ENCODE measurements at places on chromosomes 11 and 22. TPM values are rescaled to one million over a fixed set of nuclear protein-coding genes. Genes with fewer than 3 reads are reported as not detected.
A peak's percentile ranks its signal among the peaks of the same experiment; 100 is the strongest.

GRCh38 chr22:29136782-29137700 lies 64.2 kb downstream of the KREMEN1 start:
- DNase-seq = peak; percentile 58

DNA sequence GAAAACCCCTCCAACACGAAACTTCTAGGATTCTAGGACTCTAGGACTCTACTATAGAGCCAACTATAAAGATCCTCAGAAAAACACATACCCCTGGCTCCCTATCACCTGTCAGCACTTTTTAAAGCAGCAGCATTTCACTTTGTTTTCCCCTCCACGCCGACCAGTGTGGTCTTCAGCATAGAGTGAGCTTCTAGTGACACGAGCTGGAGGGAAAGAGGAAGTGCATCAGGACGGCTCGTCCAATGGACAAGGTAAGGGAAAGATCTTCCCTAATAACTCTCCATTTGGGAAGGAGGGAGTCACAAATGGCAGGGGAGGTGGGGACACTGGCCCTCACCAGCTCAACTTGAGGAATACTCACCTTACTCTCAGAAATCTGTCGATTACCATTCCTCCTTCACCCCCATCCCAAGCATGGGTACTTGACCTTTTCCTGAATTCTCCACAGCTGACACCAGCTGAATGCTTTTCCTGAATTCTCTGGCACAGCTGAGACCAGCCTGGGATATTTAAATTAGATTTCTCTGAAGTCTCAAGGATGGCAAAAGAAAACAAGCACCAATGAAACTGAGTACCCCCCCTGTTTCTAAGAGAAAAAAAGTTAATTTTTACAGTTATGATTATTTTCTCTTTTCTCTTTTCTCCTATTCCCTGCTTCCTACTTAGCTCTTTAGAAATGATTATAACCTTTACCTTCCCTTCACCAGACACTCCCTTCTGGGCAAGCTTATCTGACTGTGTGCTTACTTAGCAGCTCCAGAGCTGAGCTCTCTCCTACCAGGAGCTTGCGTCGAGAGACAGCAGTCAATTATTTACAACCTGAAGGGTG lies 33.3 kb upstream of the NNMT start:
- no peak for DNase-seq

GRCh38 chr11:60130496-60130895 lies 42.0 kb downstream of the MS4A2 start:
- DNase-seq = no peak

PDGFD gene
- 115 TPM for polyA plus RNA-seq

All from aorta (tissue), 5 donors.